ENCODE measurements at places on chromosomes 3 and 15.

- DNase-seq = no peak
Measured at GRCh38 chr15:68786753-68787152, 33.9 kb downstream of the ANP32A start.

DNA sequence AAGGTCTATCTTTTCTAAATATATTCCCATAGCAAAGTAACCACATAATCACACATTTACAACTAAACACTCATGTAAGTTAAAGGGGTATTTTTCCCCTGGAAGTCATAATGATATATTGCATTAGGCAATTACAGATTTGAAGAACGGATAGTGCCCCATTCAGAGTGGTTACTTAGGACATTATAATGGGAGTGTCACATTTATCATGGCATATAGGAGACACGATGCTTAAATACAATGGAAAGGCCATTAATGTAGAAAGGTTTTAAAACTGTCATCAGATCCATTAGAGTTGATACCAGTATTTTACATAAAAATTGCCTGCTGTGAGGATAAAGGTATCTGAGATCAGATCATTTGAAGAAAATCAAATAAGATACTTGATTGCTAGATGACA lies 582.0 kb upstream of the SEMA6D start:
- no peak for DNase-seq

GRCh38 chr3:161153480-161153879 lies 48.3 kb upstream of the B3GALNT1 start:
- DNase-seq = no peak

DNA sequence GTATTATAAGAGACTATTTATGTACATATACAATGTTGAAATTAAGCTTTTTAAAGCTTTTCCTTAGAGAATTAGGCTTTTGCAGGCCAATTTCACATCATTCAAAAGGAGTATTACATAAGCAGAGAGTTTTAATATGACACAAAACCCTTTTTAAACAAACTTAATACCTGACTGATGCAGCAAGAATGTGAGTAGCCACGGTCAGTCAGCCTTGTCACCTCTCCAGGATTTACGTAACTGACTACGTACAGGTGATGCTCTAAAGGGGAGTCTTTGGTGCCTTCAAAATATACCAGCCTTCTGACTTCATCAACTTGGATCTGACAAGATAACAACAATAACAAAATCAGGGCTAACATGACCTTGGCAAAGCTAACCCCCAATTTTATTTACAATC lies 44.2 kb upstream of the IGDCC4 start:
- DNase-seq = no peak

- DNase-seq = peak; percentile 82
Measured at GRCh38 chr15:42137461-42138261, 18.8 kb downstream of the PLA2G4F start.

DNA sequence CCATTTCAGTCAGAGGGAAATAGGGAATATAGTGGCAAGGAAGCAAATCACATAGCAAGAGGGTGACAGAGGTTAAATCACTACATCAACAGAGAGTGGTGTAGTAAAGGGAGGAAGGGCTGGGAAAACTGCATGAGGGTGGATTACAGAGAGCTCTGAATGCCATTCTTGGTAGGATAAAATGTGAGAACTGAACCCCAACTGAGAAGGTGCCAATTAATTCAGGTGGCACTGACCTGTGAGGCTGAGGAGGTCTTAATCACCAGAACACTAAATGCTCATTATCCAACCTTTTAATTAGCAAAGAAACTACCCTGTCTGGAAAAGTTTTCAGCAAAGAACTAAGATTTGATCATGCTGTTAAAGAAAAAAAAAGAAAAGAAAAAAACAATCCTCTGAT lies 202.7 kb downstream of the LRRN1 start:
- DNase-seq = no peak

GRCh38 chr3:52128118-52128683 lies 26.0 kb downstream of the POC1A start:
- DNase-seq = peak; percentile 37

DNA sequence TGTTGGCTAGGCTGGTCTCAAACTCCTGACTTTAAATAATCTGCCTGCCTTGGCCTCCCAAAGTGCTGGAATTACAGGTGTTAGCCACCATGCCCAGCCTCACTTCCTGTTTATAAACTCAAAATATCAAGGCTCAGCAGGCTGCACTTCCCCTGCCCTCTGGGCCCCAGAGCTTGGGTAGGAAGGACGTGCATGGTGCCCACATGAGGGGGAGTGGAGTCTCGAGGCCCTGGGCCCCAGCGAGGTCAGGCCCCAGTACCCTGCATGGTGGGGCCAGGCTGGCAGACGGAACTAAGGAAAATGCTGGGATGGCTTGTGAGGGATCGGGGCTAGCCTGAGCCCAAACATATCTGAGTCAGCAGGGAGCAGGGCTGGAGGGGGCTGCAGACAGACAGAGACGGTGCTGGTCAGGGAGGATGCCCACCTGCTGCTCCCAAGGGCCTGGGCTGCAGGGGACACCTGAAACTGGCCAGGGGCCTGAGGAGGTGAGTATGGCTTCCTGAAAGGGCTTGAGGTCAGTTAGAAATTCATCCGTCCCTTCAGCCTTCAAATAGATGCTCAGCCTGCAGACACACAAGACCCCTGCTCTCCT lies 5.1 kb downstream of the SPTBN5 start:
- DNase-seq = no peak

- DNase-seq = no peak
Measured at GRCh38 chr15:100761290-100761935, 118.2 kb upstream of the ALDH1A3 start.

- no peak for DNase-seq
Measured at GRCh38 chr3:179961071-179961702, 75.5 kb downstream of the PEX5L start.

GRCh38 chr3:107753494-107753893 lies 230.7 kb downstream of the BBX start:
- peak; percentile 72 for DNase-seq

- no peak for DNase-seq
Measured at GRCh38 chr3:189496375-189497138, 134.6 kb upstream of the TP63 start.

- no peak for DNase-seq
Measured at GRCh38 chr3:43259626-43260025, 26.7 kb upstream of the SNRK start.

GRCh38 chr3:53845103-53845880 lies 927 bp downstream of the CHDH start:
- peak; percentile 31 for DNase-seq

- peak; percentile 60 for DNase-seq
Measured at GRCh38 chr3:186643493-186643892, 3.3 kb downstream of the FETUB start.

- no peak for DNase-seq
Measured at GRCh38 chr15:27061739-27062138, 90.8 kb downstream of the GABRG3 start.

DNA sequence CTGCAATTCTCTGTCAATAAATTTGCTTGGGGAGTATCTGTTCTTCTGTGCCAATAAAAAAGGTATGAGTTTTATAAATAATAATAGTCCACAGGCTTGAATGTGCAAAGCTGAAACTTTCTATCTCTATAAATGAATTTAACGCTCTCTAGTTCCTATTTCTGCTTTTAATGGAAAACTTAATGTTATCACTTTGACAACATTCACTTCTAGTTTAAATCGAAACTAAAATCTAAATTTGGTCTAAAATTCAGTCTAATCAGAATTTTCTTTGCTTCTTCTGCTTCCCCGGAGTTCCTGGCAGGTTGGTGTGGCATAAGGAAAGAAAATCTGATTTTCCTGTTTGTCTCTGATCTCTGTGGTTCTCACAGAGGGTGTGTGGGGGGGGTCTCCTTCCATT lies 450.1 kb upstream of the TBL1XR1 start:
- DNase-seq = no peak

GRCh38 chr15:44033894-44034293 lies 161.2 kb downstream of the FRMD5 start:
- DNase-seq = peak; percentile 62

GRCh38 chr15:90074916-90075315 lies 27.4 kb downstream of the IDH2 start:
- DNase-seq = no peak

DNA sequence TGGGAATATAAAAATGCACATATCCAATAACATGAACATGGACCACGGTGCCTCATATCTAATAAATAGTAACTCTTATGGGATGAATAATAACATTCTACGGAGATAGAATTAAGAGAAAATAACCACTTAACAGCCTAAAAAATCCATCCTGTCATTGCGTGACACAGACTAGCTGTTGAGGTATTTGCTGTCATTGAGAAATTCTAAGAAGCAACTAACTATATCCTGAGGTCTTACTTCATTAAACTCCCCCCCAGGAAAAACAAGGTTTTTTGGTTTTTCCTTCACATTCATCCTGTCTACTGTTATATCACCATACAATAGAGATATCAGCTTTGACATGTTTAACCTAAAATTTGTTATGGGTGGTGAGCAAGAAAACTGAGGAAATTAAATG lies 14.3 kb downstream of the CEP152 start:
- no peak for DNase-seq

DNA sequence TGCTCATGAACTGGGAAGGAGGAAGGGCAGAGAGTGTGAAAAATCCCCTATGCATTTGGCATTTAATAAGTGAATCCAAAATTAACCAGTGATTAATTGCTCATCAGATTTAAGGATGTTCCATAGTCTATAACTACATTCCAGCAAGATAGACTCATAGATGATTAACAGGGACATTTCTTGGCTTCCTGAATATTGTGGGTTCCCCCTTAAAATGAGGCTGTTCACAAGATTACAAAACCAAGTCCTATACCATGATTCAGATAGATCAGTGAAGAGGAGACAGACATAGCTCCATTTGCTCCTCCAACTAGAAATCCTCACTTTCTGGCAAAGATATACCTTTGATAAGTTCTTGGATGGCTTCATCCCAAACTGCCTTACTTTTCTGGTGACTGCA lies 15.4 kb downstream of the RASGRP1 start:
- DNase-seq = no peak

GRCh38 chr3:15815696-15816095 lies 17.9 kb upstream of the ANKRD28 start:
- peak; percentile 78 for DNase-seq

GRCh38 chr15:31365032-31365654 lies 38.5 kb downstream of the KLF13 start:
- DNase-seq = no peak

DNA sequence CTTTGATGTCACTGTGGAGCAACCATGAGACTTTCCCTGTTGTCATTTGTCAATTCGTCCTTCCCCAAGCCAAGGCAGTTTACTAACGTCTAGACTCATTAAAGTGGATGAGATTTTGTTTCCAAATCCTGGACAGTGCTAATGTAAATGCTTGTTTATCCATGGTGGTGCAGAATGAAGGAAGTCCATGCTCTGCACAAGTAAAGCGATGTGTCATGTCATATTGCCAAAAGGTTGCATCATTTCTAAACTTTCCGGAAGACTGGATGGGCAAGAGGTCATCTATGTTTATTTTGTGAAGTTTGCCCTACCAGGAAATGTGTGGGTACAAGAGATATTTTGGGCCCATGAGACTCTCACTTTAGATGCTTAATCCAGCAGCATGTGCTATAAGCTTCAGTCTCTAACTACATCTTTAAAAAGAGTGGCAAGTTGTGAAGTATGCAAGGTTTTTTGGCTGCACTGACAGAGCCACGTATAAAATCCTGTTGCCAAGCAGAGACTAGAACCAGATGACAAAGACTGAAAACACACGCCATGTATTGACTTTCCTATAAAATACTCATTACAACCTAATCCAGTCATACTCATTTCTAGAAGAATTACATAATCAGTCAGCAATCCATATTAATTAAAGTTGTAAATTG lies 72.1 kb upstream of the FNDC3B start:
- no peak for DNase-seq

DNA sequence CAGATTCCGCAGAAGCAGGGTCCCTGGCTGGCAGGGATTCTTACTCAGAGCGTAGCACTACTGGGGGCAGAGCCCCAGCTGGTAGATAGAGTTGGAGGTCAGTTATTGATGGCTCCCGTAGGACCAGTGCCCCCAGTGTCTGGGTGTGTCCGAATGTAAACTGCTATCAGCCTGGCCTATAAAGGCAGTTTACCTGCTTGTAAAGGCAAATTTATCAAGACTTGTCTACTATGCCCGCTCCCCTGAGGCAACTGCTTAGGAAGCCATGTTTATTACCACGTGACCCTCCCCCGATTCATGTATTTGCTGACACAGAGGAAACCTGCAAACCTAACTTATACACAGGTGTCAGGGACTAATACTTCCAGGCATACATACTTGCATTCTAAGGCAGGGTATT lies 607 bp upstream of the PPP1R14D start:
- DNase-seq = no peak

GRCh38 chr3:135226057-135226456 lies 431.0 kb downstream of the EPHB1 start:
- peak; percentile 63 for DNase-seq

GRCh38 chr3:60781935-60782334 lies 469.3 kb downstream of the FHIT start:
- no peak for DNase-seq

GRCh38 chr3:58556001-58556400 lies 19.0 kb upstream of the ACOX2 start:
- DNase-seq = no peak
